ENCODE measurements at places on chromosomes 4 and X.

GRCh38 chrX:40004246-40004535 lies 93.6 kb downstream of the BCOR start:
- H3K36me3 ChIP-seq = no peaks in the 10 kb centered on the region
- no peak overlapping the region for H3K4me3 ChIP-seq
- peaks cover 39% of the 10 kb centered on the region for H3K27me3 ChIP-seq
- peaks cover 15% of the 10 kb centered on the region for H3K4me1 ChIP-seq

GRCh38 chr4:18722748-18723191 lies 701.2 kb upstream of the LCORL start:
- H3K4me1 ChIP-seq = no peaks in the 10 kb centered on the region
- no peak overlapping the region for H3K4me3 ChIP-seq
- DNase-seq = no peak

DNA sequence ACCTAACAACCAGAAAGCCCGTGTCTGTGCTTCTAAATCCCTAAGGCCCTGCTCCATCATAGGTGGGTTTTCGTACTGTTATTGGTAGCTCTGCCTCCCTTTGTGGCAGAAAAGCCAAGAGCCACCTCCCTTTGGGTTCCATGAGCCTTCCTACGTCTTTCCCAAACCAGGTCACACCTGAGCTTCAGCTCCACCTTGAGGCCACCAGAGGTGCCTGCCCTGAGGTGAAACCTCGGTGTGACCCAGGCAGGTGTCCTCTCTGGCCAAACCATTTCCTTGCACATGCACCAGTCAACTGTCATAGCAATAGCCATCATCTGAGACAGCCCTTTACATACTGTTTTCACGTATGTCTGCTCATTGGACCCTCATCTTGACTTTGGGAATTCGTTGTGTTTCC lies 188.0 kb upstream of the RBPJ start:
- H3K27me3 ChIP-seq = no peaks in the 10 kb centered on the region
- no peak overlapping the region for H3K4me3 ChIP-seq
- peak overlapping the region; percentile 15 for H3K27ac ChIP-seq
- H3K4me1 ChIP-seq = peaks cover 39% of the 10 kb centered on the region
- peaks cover 1% of the 10 kb centered on the region for H3K36me3 ChIP-seq
- DNase-seq = no peak

- no peak overlapping the region for H3K4me3 ChIP-seq
- H3K4me1 ChIP-seq = no peaks in the 10 kb centered on the region
- DNase-seq = no peak
- H3K27me3 ChIP-seq = no peaks in the 10 kb centered on the region
- no peak overlapping the region for H3K27ac ChIP-seq
These were observed 104.7 kb downstream of the NCAPG start for GRCh38 chr4:17915439-17915838.

GRCh38 chr4:86549163-86549788 lies 44.8 kb upstream of the PTPN13 start:
- no peak for DNase-seq
- H3K36me3 ChIP-seq = no peaks in the 10 kb centered on the region
- H3K27me3 ChIP-seq = peaks cover 11% of the 10 kb centered on the region
- peaks cover 17% of the 10 kb centered on the region for H3K4me1 ChIP-seq
- H3K4me3 ChIP-seq = no peak overlapping the region

DNA sequence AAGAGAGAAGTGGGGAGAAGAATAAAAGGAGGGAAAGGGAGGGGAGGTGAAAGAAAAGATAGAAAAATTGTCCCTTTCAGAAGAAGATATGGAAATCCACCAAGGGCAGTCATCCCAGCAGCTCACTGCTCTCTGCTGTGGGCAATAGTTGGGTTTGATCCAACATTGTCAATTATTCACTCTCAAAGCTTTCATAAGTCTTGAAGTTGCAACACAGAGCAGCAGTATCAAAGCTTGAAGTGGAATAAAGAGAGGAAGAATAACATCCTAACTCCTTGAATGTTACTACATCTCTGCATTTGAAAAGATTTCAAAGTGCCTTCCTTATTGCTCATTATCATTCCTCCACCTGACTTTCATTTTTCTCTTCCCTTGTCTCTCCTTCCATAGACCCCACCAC lies 62.3 kb upstream of the HHIP start:
- H3K4me3 ChIP-seq = no peak overlapping the region
- no peak overlapping the region for H3K27ac ChIP-seq
- DNase-seq = no peak
- no peaks in the 10 kb centered on the region for H3K4me1 ChIP-seq

DNA sequence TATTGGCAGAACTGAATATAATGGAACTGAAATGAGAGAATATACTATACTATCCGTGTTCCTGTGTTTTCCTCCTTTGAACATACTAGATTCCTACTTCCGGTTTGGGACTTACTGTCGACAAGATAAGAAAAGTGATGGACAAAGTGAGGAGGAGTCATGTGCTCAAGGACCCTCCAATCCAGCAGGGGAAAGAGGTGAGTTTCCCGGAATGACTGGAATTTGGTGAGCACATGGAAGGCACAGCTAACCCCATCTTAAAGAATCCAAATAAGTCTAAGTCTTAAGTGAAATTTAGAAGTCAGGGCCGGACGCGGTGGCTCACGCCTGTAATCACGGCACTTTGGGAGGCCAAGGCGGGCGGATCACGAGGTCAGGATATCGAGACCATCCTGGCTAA lies 36.6 kb upstream of the SH3D19 start:
- DNase-seq = no peak
- H3K4me3 ChIP-seq = no peak overlapping the region
- peaks cover 17% of the 10 kb centered on the region for H3K27me3 ChIP-seq
- H3K36me3 ChIP-seq = no peaks in the 10 kb centered on the region
- peaks cover 1% of the 10 kb centered on the region for H3K4me1 ChIP-seq

DNA sequence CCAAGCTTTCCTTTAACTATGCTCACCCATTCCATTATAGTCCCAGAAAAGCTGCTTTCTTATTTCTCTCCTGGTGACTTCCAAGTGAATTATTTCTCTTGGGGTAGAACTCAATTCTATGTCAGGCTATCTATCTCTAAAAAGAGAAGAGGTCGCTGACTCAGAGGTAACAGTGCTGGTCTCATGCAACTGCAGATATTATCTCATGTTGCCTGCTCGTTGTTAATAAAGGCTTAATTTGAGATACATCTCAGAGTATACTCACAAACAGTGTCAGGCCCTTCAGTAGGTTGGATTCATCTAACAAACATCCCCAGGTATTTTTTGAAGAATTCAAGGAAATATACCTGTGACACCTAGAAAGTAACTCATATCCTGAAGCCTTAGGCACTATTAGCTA lies 2.7 kb downstream of the TMEM154 start:
- H3K36me3 ChIP-seq = peaks cover 18% of the 10 kb centered on the region
- DNase-seq = no peak
- no peak overlapping the region for H3K27ac ChIP-seq
- no peaks in the 10 kb centered on the region for H3K27me3 ChIP-seq
- peaks cover 43% of the 10 kb centered on the region for H3K4me1 ChIP-seq

DNA sequence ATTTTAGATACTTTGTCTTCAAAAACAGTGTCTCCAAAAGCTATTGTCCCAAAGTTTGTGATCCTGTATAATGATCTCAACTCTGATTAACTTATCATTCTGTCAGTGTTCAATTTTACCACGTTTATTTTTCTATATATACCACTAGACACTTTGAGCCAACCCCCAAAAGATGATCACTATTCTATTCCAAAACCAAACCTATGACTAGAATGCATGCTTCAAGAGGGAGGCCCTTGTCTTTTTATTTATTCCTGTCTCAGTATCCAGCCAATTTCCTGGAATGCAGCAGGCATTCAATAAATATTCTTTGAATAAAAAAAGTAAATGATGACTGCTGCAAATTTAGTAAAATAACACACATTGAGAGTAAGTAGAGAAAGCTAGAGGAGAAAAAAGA lies 275.6 kb downstream of the LDB2 start:
- no peaks in the 10 kb centered on the region for H3K27me3 ChIP-seq
- H3K27ac ChIP-seq = no peak overlapping the region
- no peak overlapping the region for H3K4me3 ChIP-seq

- H3K27me3 ChIP-seq = no peaks in the 10 kb centered on the region
- H3K4me3 ChIP-seq = no peak overlapping the region
- no peaks in the 10 kb centered on the region for H3K36me3 ChIP-seq
- H3K4me1 ChIP-seq = no peaks in the 10 kb centered on the region
- DNase-seq = no peak
- H3K27ac ChIP-seq = no peak overlapping the region
These were observed 57.7 kb upstream of the SPANXB1 start for GRCh38 chrX:140944710-140945109.

GRCh38 chr4:40355131-40355530 lies 20.0 kb downstream of the CHRNA9 start:
- no peak overlapping the region for H3K4me3 ChIP-seq
- no peak overlapping the region for H3K27ac ChIP-seq

GRCh38 chr4:152369902-152370295 lies 166.0 kb downstream of the FBXW7 start:
- no peak overlapping the region for H3K27ac ChIP-seq
- peaks cover 2% of the 10 kb centered on the region for H3K4me1 ChIP-seq
- H3K27me3 ChIP-seq = no peaks in the 10 kb centered on the region
- H3K4me3 ChIP-seq = no peak overlapping the region

DNA sequence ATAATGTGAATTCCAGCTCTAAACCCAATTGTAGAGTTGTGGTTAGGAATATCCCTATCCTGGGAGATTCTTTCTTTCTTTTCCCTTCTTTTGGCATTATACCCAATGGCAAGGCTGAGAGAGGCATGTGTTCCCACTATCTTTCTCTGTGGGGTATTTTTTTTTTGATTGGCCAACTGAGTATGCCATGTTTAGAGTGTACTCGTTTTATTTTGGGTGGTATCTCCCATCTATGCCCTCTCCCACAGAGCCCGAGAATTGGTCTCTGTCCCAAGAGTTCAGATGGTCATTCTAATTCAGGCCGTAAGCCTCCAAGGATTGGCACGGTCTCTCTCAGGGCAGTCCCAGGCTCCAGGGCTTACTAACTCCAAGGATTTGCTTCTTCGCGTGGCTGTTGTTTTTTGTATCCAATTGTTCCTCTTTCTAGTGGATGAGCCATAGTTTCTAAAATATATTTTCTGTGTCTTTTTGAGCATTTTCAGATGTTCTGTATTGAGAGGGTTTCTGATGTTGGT lies 198.8 kb downstream of the SLC4A4 start:
- no peak overlapping the region for H3K27ac ChIP-seq
- no peaks in the 10 kb centered on the region for H3K27me3 ChIP-seq
- no peaks in the 10 kb centered on the region for H3K36me3 ChIP-seq
- H3K4me1 ChIP-seq = no peaks in the 10 kb centered on the region

- no peak overlapping the region for H3K4me3 ChIP-seq
- no peak for DNase-seq
- H3K36me3 ChIP-seq = no peaks in the 10 kb centered on the region
- H3K4me1 ChIP-seq = no peaks in the 10 kb centered on the region
- no peaks in the 10 kb centered on the region for H3K27me3 ChIP-seq
- H3K27ac ChIP-seq = no peak overlapping the region
These were observed 345.5 kb upstream of the MAGEB2 start for GRCh38 chrX:29869837-29870236.

- no peaks in the 10 kb centered on the region for H3K36me3 ChIP-seq
- no peak for DNase-seq
- H3K27ac ChIP-seq = no peak overlapping the region
- no peaks in the 10 kb centered on the region for H3K27me3 ChIP-seq
- H3K4me3 ChIP-seq = no peak overlapping the region
These were observed 22.4 kb upstream of the STIM2 start for GRCh38 chr4:26837993-26838842.

DNA sequence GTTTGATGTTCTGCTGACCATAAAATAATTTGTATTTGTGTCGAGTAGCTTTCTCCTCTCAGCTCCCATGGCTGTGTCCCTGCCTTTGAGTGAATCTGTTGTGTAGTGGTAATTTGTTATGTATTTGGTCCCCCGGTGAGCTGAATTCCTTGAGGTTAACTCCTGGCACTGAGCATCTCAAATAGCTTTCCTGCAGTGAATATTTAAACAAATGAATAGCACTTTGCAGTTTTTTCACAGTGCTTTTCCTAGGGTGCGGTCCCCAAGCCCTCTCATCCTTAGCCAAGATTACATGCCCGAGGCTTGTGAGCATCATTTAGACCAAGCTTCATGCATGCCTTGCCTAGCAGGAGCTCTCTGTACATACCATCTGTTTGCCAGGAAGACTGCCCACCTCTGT lies 74.2 kb downstream of the CLDN34 start:
- no peak overlapping the region for H3K4me3 ChIP-seq
- H3K36me3 ChIP-seq = no peaks in the 10 kb centered on the region
- no peaks in the 10 kb centered on the region for H3K27me3 ChIP-seq
- no peaks in the 10 kb centered on the region for H3K4me1 ChIP-seq

DNA sequence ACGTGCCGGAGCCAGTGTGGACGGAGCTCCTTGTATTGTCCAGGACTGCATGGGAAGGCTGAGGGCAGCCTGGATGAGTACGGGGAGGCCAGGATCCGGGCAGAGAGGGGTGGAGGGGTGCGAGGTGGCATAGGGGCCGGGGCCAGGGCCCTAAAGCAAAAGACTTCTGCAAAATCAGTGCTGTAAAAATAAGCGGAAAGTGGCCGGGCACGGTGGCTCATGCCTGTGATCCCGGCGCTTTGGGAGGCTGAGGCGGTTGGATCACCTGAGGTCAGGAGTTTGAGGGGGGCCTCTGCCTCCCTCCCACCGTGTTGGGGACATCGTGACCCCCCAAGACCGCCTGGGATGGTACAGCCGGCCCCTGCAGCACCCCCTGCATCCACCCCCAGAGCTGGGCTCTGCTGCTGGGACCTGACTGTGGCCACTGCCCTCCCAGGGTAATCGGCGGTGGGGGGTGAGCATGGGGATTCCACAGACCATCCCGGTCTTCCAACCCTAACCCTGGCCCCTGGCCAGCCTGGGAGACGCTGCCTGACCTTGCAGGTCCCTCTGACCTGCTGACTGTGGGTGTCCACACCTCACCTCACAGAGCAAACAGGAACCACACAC lies 23.4 kb upstream of the PLCXD1 start:
- no peak overlapping the region for H3K4me3 ChIP-seq
- DNase-seq = no peak
- no peaks in the 10 kb centered on the region for H3K27me3 ChIP-seq
- no peaks in the 10 kb centered on the region for H3K4me1 ChIP-seq
- no peaks in the 10 kb centered on the region for H3K36me3 ChIP-seq
- H3K27ac ChIP-seq = no peak overlapping the region

DNA sequence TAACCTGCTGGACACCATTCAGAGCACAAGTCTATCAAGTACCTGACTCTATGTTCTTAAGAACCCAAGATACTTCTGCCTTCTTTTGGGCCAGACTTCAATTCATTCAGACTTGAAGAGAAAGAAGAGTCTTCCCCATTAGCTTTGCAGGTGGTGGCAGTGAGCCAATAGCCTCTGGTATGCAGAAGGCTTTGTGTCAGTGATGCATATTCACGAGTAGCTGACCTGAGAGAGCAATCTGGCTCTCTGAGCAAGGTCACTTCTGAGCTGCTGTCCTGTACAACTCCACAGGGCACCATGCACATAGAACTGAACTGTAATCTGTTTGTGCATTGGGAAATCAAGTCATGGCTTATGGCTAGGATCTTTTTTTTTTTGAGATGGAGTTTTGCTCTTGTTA lies 39.9 kb upstream of the SPINK2 start:
- H3K4me3 ChIP-seq = no peak overlapping the region
- peaks cover 6% of the 10 kb centered on the region for H3K27me3 ChIP-seq
- H3K4me1 ChIP-seq = peaks cover 7% of the 10 kb centered on the region
- H3K36me3 ChIP-seq = no peaks in the 10 kb centered on the region
- no peak for DNase-seq

GRCh38 chr4:74661427-74662201 lies 132.7 kb downstream of the BTC start:
- H3K27me3 ChIP-seq = peaks cover 2% of the 10 kb centered on the region
- peaks cover 5% of the 10 kb centered on the region for H3K4me1 ChIP-seq
- no peak overlapping the region for H3K4me3 ChIP-seq
- no peak for DNase-seq
- H3K27ac ChIP-seq = no peak overlapping the region
